ENCODE measurements at places on chromosomes 3 and 15. TPM values are rescaled to one million over a fixed set of nuclear protein-coding genes. Genes with fewer than 3 reads are reported as not detected.

- no peaks in the 10 kb centered on the region for H3K27me3 ChIP-seq
- peaks cover 9% of the 10 kb centered on the region for H3K36me3 ChIP-seq
- peak within 1 kb of the TSS; percentile 98 for H3K27ac ChIP-seq
- H3K4me1 ChIP-seq = peaks cover 38% of the 10 kb centered on the region
- H3K4me3 ChIP-seq = peak within 1 kb of the TSS; percentile 97
These were observed at the start of gene SIN3A for GRCh38 chr15:75451674-75452363. TSS of gene SIN3A (minus strand) at chr15:75451690. CDS start at chr15:75430375, 21,315 bp downstream.

GRCh38 chr15:91776104-91776503 lies 77.4 kb upstream of the SLCO3A1 start:
- no peaks in the 10 kb centered on the region for H3K27me3 ChIP-seq
- no peak for DNase-seq
- H3K4me3 ChIP-seq = no peak overlapping the region

GRCh38 chr15:73681856-73682599 lies 2.2 kb upstream of the CD276 start:
- no peaks in the 10 kb centered on the region for H3K27me3 ChIP-seq
- no peak overlapping the region for H3K27ac ChIP-seq
- no peaks in the 10 kb centered on the region for H3K36me3 ChIP-seq
- no peak for DNase-seq

- H3K27me3 ChIP-seq = no peaks in the 10 kb centered on the region
- no peak overlapping the region for H3K27ac ChIP-seq
- no peak overlapping the region for H3K4me3 ChIP-seq
- H3K4me1 ChIP-seq = peaks cover 44% of the 10 kb centered on the region
- H3K36me3 ChIP-seq = no peaks in the 10 kb centered on the region
These were observed 182.6 kb upstream of the ROPN1 start for GRCh38 chr3:124174476-124174875.

GRCh38 chr3:18648159-18648558 lies 223.0 kb upstream of the SATB1 start:
- no peaks in the 10 kb centered on the region for H3K27me3 ChIP-seq
- no peaks in the 10 kb centered on the region for H3K36me3 ChIP-seq
- H3K4me3 ChIP-seq = no peak overlapping the region
- no peaks in the 10 kb centered on the region for H3K4me1 ChIP-seq
- no peak for DNase-seq

- no peak for DNase-seq
- no peaks in the 10 kb centered on the region for H3K4me1 ChIP-seq
- H3K27me3 ChIP-seq = no peaks in the 10 kb centered on the region
- H3K36me3 ChIP-seq = no peaks in the 10 kb centered on the region
- H3K4me3 ChIP-seq = no peak overlapping the region
These were observed 166.2 kb upstream of the ROBO2 start for GRCh38 chr3:76873532-76874242.

DNA sequence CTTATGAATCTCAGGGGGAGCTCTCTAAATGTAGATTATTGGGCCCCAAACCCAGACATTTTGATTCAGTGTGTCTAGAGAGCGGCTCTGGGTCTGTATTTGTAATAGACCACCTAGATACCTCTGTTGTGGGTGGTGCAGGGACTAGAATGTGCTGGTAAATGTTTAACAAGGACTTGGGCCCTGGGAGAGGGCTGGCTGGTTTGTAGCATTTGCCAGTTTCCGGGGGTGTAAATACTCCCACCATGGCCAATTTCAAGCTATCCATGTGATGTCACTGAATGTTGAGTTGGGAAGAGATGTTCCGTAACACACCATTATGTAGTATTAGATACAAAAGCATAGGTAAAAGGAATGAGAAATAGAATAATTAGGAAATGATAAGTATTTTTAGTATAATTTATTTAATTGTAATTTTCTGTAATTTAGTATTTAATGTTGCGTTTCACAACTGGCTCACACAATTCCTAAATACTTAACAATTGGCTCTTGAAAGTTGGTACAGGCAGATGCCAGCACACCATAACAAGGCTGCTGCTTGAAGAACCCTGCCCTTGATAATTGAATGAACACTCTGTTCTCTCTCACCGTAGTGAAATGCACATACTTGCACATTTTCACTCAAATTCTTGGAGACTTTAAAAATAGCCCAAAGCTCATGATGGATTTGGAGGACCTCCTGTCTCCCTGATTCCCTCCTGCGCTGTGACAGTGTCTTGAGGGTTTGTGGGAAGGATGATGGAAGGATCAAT lies 359.2 kb upstream of the PROK2 start:
- no peak overlapping the region for H3K4me3 ChIP-seq
- H3K27me3 ChIP-seq = no peaks in the 10 kb centered on the region
- DNase-seq = no peak
- H3K36me3 ChIP-seq = no peaks in the 10 kb centered on the region

BCHE gene
- 3.0 TPM for total RNA-seq

STRIT1 gene
- total RNA-seq = 0.55 TPM

PPP1R14D gene
- total RNA-seq = not detected

All from heart right ventricle (tissue), 16 donors.